ENCODE measurements at places on chromosomes 6 and 20. TPM values are rescaled to one million over a fixed set of nuclear protein-coding genes. Genes with fewer than 3 reads are reported as not detected.

The TCP11 gene
- not detected for polyA plus RNA-seq

The C6orf118 gene
- not detected for polyA plus RNA-seq

The MICA gene
- polyA plus RNA-seq, result 6.9 TPM

The COL21A1 gene
- not detected for polyA plus RNA-seq

DNA sequence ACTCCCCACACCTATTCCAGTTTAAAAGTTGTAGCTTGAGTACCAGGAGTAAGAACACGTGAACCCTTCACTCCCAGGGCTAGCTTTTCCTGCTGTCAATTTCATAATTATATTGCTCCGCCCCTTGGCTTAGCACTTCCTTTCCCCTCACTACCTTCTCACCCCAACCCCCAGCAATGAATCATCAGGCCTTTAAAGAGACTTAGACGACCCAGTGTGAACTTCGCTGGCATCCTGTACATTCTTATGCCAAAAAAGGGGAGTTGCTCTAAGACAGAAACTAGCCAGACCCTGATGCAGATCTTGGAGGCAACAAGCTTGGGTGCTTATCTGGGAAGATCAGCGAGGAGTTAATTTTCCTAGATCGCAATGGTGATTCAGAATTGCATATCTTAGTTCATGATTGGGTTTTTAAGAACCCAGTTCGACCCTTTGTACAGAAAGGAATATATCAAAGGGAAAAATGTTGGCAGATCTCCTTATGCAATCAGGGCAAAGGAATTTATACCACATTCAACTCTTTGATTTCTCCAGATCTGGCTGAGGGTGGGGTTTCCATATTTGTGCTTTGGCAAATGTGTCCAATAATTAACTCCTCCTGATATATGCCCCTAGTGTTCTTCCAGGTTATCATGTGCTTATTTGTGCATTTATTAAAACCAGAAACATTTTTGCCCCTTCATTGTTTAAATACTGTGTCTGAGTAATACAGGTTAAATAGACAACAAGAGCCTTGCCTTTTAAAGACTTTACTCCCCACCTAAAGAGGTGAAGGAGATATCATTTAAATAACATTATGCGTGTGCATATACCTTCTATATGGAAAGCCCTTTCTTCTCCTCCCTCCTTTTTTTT lies 8.1 kb upstream of the ATXN1 start:
- DNase-seq, result peak; percentile 93

DNA sequence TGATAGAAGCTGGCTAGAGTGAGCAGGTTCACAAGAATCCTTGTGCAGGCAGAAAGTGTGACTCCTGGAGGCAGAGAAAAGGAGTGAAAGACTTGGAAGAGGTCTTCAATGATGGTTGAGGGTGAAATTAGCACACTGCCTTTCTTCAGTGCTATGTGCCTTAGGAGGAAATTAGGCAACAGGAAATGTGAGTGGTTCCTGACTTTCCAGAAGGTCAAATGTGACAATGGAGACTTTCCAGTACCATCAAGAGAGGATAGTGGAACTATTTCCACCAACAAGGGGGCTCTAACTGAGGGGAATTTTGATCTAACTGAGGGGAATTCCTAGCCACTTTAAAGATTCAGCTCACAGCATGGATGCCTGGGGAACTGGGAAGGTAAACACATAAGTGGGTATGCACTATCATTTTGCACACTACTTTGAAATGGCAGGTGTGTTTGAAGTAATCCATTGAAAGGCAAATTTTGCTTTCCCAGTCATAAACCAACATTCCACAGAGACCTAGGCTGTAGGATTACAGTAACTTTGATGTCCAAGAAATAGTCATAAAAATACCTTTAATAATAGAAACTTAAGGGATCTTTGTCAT lies 90.0 kb downstream of the PERP start:
- no peak for DNase-seq

DNA sequence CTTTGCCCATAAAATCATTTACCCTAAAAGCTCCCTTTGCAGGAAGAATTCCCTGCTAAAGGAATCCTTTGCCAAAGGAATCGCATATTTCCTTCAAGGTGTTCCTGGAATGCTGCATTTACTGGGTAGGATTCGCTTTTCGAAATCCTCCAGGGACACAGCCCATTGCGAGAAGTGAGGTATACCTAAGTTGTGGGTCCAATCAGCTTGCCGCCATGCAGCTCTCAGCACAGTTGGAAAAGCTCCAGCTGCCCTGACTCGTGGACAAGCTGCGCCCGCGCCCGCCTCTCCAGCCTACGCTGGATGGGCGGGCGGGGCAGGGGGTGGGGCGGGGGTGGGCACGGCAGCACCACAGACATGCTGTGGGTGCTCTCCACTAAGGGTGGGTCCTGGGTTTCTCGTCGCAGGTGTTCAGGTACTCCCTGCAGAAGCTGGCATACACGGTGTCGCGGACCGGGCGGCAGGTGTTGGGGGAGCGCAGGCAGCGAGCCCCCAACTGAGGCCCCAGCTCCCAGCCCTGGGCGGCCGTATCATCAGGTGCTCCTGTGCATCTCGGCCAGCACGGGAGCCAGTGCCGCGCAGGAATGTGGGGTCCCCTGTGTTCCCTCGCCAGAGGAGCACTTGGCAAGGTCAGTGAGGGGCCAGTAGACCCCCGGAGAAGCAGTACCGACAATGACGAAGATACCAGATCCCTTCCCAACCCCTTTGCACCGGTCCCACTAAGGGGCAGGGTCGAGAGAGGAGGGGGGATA lies 1.4 kb downstream of the NNAT start:
- DNase-seq, result no peak

- DNase-seq, result no peak
These were observed 106.5 kb upstream of the GMDS start for GRCh38 chr6:2351807-2352431.

DNA sequence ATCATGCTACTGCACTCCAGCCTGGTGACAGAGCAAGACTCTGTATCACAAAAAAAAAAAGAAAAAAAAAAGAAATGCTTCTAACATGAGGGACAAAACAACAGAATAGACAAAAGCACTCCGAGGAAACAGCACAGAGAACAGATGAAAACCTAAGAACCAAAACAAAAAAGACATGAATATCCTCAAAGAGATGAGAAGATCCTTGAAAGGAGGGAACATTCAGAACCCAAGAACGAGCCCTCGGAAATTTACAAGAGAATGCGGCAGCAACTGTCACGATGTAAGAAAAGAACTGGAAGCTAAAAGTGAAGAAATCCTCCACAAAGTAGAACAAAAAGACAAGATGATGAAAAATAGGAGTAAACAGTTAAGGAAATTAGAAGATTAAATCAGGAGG lies 21.2 kb downstream of the ADA start:
- no peak for DNase-seq

GRCh38 chr6:28776269-28777146 lies 147.3 kb downstream of the TRIM27 start:
- no peak for DNase-seq

- no peak for DNase-seq
These were observed 62.8 kb downstream of the UTRN start for GRCh38 chr6:144347933-144348332.

- DNase-seq, result no peak
These were observed 150.7 kb downstream of the DOK5 start for GRCh38 chr20:54626126-54626525.
